A673 (cell line): ENCODE measurements at places on chromosomes 16 and 17.

GRCh38 chr17:63246344-63246743 is 199.8 kb downstream of the CYB561 start:
- H3K27ac ChIP-seq = no peak overlapping the region
- H3K4me1 ChIP-seq = peaks cover 5% of the 10 kb centered on the region
- no peaks in the 10 kb centered on the region for H3K36me3 ChIP-seq
- H3K27me3 ChIP-seq = no peaks in the 10 kb centered on the region
- no peak overlapping the region for H3K4me3 ChIP-seq

DNA sequence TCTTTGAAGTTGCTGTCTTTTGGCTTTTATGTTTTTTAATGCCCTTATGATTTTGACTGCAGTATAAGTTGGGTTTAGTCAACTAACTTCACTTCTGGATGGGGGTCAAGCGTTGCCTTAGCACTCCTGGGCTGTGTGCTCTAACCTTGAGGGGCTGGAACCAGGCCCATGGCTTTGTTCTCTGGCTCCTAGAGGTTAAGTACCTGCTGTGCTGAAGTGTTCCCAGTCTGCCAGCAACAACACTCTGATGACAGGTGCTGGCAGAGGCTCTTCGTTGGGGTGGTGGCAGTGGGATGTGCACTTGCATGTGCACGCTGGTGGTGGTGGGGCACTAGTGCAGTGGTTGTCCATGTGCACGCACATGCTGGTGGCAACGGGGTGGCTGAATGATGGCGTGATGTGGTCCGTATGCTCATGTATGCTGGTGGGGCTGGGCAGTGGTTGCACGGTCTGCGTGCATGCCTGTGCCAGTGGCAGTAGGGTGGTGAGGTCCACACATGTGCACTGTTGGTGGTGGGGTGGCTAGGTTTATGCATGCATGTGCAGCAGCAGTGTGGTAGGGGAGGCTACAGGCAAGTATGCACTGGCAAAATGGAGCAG is 447.8 kb upstream of the GOT2 start:
- no peak overlapping the region for H3K27ac ChIP-seq
- H3K36me3 ChIP-seq = no peaks in the 10 kb centered on the region
- no peak for DNase-seq
- H3K4me1 ChIP-seq = no peaks in the 10 kb centered on the region

- no peak for DNase-seq
- H3K27ac ChIP-seq = no peak overlapping the region
- no peak overlapping the region for H3K4me3 ChIP-seq
- H3K4me1 ChIP-seq = no peaks in the 10 kb centered on the region
- H3K27me3 ChIP-seq = peaks cover 9% of the 10 kb centered on the region
Measured at GRCh38 chr16:81864646-81865382, 85.7 kb downstream of the PLCG2 start.

DNA sequence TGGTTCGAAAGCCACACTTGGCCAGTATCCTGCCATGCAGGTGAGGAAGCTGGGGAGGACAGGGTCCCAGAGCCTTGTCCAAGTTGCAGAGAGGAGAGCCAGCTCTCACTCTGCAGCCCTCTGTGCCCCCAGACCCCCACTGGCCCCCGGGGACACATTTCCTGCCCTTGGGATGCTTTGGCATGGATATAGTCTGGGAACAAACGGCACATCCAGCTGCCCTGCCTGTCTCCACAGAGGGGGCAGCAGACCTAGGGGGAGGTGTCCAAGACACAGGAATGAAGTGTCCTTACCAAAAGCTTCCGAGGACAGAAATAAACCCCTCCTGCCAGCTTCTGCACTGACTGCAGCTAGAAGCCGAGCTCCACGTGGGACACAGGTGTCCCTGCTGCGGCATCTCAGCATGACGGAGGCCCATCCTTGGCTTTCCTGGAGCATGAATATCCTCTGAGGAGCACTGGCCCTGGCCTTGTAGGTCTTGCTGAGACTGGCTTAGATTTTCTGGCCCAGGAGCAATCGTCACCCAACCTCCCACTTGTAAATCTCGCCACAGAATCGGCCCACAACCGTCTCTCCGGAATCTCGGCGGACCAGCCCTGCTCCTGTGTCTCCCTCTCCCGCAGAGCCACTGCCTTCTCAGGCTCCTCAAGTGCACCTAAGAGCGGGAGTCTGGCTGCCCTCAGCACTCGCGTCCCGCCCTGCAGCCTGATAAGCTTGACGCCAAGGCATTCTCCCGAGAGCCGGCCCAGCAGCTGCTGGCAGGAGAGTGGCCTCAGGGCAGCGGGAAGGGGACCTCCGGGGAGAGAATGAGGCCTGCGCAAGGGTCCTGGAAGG is 1.1 kb upstream of the CAPN15 start:
- peaks cover 4% of the 10 kb centered on the region for H3K36me3 ChIP-seq
- H3K27me3 ChIP-seq = no peaks in the 10 kb centered on the region
- H3K27ac ChIP-seq = peak overlapping the region; percentile 98
- peaks cover 7% of the 10 kb centered on the region for H3K4me1 ChIP-seq
- DNase-seq = peak; percentile 43

- H3K27me3 ChIP-seq = no peaks in the 10 kb centered on the region
- no peak overlapping the region for H3K27ac ChIP-seq
- no peaks in the 10 kb centered on the region for H3K36me3 ChIP-seq
Measured at GRCh38 chr16:13315642-13316427, 414.4 kb downstream of the SHISA9 start.

DNA sequence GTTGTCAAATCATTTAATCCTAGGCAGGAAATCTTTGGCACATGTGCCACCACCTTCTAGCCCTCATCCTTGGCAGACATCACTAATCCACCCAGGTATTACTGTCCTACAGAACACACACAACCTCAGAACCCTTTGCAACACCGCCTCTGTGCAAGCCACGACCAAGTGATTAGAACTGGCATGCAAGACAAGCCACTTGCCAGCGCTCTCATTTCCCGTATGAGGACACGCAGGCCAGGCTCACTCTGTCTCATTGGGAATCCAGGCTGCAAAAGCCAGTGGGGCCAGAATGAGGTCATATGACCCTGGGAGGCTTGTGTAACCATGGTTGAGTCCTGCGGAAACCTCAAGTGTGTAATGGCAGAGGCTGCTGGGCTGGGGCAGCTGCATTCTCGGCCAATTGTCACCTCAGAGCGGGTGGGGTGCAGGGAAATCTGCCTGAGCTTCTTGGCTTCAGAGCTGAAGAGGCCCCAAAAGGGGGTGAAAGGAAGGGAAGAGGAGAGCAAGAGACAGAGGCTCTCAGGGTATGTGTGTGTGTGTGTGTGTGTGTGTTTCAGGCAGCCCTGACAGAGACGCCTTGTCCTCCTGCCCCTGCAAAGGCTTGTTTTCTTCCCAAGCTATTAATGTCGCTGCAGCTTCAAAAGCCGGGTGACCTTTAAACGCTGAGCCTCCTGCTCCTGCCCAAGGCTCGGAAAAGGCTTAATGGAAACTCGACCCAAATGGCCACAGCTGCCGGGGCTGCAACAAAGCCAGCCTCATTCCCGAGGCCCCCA is 43.2 kb upstream of the MRPS23 start:
- H3K27me3 ChIP-seq = no peaks in the 10 kb centered on the region
- no peaks in the 10 kb centered on the region for H3K36me3 ChIP-seq
- peak overlapping the region; percentile 32 for H3K27ac ChIP-seq
- no peak overlapping the region for H3K4me3 ChIP-seq
- peaks cover 32% of the 10 kb centered on the region for H3K4me1 ChIP-seq

GRCh38 chr17:53227514-53227913 is 595.2 kb upstream of the KIF2B start:
- no peaks in the 10 kb centered on the region for H3K36me3 ChIP-seq
- no peak overlapping the region for H3K4me3 ChIP-seq
- no peak overlapping the region for H3K27ac ChIP-seq
- H3K4me1 ChIP-seq = no peaks in the 10 kb centered on the region
- H3K27me3 ChIP-seq = no peaks in the 10 kb centered on the region

GRCh38 chr16:57165938-57166337 is 19.9 kb downstream of the PSME3IP1 start:
- peaks cover 15% of the 10 kb centered on the region for H3K4me1 ChIP-seq
- H3K36me3 ChIP-seq = peaks cover 67% of the 10 kb centered on the region
- H3K27me3 ChIP-seq = no peaks in the 10 kb centered on the region
- H3K4me3 ChIP-seq = no peak overlapping the region
